ENCODE measurements at places on chromosomes 5 and 9.

- no peak for DNase-seq
Observed at GRCh38 chr5:891837-892393, 686 bp downstream of the BRD9 start.

GRCh38 chr9:131739959-131740648 lies at the start of gene RAPGEF1:
Gene RAPGEF1 (minus strand): TSS chr9:131740076. CDS start chr9:131739830, 246 bp downstream.
- peak; percentile 37 for DNase-seq

- peak; percentile 13 for DNase-seq
Observed at GRCh38 chr5:137078171-137078665, 420.9 kb downstream of the SPOCK1 start.

DNA sequence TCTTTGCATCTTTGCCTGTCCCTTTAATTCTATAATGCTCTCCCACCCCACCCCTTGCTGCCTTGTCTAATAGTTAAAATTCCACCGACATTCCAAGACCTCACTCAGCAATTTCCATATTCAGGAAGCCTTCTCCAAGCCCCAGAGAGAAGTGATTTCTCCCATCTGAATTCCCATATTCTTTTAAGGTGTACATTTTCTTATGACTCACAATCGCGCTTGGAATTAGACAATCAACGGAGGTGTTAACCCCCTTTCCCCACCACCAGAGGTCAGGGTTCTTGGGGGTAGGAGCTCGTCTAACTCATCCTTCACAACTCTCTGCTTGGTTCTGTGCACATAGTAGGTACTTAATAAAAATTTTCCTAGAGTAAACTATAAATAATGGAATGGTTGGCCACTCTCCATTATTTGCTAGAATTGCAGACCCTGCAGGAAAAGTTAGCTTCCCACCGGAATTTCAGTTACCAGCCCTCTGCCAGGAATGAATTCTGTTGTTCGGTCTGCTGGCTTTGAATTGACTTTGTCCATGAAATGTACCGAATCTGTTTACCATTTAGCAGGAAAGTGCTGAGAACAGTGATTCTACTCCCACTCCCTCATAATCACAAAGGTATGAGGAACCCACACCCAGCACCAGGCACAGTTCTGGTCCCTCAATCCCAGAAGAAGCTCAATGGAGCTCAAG lies 5.0 kb downstream of the KCNIP1 start:
- no peak for DNase-seq

DNA sequence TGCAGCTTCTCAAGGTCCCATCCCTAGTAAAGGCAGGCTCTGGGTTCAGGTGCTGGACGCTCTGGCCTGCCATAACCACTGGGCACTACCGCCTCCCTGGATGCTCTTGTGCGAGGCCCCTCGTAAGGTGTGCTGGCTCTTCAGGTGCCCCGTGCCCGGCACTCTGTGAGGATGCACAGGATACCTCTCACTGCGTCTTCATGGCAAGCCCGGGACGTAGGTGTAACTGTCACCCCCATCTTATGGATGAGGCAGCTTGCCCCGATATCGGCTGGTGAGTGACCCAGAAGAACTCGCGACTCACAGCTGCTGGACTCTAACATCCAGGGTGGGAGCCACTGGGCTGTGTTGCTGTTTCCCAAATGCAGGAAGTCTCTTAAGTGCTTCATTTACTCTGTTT lies 79.0 kb downstream of the GTF3C4 start:
- DNase-seq: no peak

DNA sequence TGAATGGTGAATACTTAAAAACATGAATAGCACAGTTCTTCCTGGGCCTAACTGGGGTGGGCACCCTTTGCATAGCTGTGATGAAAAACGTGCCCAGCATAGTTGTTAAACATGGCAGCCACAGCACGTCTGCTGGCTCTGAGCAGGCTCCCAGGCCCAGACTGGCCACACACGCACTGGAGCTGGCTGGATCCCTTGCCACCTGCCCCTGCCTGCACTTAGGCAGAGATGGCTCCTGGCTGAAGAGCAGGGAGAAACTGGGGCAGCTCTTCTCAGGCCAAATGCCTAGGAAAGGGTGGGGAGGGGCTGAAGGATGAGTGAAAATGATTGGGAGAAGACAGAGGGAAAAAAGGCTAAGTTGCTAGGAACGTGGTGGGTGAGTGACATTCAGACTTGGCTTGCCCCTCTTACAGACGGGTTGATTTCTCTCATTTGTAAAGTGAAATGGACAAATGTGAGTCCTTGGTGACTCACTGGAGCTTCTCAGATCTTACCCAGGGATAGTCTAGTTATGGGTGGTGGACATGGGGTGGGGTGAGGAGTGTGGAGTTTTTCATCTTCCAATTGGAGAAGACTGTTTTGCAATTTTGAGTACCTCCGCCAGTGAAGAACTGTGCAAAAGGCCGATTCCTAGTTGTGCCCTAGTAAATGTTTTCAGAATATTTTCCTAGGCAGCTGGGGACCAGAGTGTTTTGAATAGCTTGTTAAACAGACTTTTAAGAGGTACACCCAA lies 42.4 kb downstream of the TRIO start:
- DNase-seq: peak; percentile 21

- no peak for DNase-seq
Observed at GRCh38 chr5:144815131-144815530, 644.5 kb downstream of the KCTD16 start.

GRCh38 chr9:22100626-22101025 lies 91.5 kb upstream of the CDKN2B start:
- no peak for DNase-seq

DNA sequence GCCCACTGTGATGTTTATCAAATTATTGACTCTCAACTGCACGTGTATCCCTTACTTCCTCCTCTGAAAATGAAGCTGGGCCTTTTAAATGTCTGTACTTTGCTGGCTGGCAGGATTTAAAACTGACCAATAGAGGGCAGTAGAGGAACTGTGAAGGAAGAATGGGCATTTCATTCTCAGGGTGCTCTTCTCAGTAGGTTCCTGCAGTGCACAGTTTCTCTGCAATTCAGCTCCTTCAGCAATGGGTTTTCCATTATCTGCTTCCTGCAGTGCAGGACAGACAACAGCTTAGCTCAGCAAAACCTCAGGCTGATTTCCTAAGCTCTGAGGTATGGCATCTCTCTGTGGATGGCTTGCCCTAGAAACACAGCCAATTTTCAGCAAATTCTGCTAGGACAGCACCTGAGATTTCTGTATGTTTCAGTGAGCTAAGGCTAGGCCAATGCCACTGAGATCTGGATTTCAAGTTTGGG lies 298.4 kb upstream of the PRDM9 start:
- DNase-seq: peak; percentile 68

DNA sequence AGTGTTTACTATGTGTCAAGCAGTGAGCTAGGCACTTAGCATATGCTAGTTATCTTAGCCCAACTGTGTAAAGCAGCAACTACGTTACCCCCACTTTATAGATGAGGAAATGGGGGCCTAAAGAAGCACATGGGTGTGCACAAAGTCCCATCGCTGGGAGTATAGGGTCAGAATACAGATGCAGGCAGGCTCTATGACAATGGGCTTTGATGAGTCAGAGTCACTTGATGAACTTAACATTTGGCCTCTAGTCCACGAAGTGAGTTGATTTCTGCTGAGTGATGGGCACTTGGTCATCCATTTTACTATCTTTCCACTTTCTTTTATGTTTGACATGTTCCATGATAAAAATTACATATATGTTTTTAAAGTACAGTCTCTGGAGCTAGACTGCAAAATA lies 204.3 kb downstream of the TRIM32 start:
- DNase-seq: no peak

- no peak for DNase-seq
Observed at GRCh38 chr5:97628807-97629206, 445.8 kb upstream of the RIOK2 start.

GRCh38 chr9:98002808-98003207 lies 19.7 kb downstream of the ANP32B start:
- DNase-seq: no peak

DNA sequence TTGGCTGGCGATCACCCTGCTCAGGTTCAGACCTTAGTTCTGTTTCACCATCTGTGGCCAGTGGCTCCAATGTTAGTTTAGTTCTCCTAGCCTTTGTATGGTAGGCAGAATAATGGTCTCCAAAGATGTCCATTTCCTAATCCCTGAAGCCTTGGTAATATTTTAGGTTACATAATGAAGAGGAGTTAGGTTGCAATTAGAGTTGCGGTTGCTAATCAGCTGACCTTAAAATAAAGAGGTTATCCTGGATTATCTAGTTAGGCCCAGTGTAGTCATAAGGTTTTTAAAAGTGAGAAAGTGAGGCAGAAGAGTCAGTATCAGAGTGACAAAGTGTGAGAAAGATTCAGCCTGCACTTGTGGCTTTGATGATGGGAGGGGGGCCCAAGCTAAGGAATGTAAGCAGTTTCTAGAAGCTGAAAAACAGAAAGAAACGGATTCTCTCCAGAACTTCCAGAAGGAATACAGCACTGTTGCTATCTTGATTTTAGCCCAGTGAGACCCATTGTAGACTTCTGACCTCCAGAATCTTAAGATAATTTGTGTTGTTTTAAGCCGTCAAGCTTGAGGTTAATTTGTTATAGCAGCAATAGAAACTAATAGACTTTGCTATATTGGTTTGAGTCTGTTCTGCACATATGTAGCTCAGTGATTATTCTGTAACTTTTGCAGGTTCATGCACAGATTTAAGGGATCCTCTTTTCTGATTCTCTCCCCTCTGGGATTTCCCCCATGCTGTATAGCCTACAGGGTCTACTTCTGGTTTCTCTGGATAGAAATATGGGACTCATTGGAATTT lies 21.6 kb downstream of the LNPEP start:
- DNase-seq: no peak

GRCh38 chr5:78793907-78794662 lies 145.5 kb upstream of the LHFPL2 start:
- DNase-seq: no peak

GRCh38 chr5:25948278-25948677 lies 1090.1 kb downstream of the CDH9 start:
- DNase-seq: no peak

Measured in NCI-H1092 treated with DMSO at 0.1 percent for 48 hours (cell line).